Hematopoietic multipotent progenitor cell treated with erythropoietin and hydrocortisone succinate and interleukin-3 and kit ligand, for 15 days (in vitro differentiated cells): ENCODE measurements at places on chromosomes 13 and 19.

DNA sequence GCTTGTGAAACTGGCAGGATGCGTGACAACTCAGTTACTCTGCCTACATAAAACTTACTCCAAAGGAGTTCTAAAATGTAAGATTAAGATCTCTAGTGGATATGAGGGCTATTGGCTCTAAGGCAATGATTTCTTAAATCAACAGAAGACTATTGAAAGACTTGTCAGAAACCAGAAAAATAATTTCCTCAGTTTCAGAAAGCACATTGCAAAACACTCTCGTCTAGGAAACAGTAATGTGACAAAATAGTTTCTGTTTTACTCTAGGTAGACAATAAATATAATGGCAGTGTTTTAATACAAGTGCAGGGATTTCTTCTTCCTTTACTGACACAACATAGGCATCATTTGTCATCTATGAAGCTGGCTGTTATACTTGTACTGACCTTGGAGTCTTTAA lies 230.1 kb downstream of the KCTD12 start:
- DNase-seq = no peak

GRCh38 chr13:74218291-74218690 lies 84.1 kb upstream of the KLF12 start:
- no peak for DNase-seq

GRCh38 chr19:48746738-48747575 lies at the start of gene IZUMO1:
Gene IZUMO1 (minus strand): TSS chr19:48746909. CDS start chr19:48745859, 1,050 bp downstream.
- DNase-seq = peak; percentile 92

DNA sequence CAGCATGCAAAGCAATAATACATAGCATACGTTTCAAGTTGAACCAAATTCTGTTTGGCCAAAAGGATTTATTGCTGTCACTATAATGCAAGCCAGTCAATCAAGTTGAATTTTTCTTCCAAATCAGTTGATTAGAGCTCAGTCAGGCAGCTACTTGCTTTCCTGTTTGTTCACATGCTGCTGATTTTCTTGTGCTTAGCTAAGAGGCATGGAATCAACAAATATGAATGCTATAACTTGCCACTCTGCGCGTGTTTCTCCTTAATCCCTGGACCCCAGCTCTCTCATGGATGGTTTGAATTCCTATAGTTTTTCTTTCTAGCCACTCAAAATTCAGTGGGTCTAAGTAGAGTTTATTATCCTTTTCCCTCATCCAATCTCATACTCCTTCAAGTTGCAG lies 311.3 kb downstream of the KLF5 start:
- no peak for DNase-seq

DNA sequence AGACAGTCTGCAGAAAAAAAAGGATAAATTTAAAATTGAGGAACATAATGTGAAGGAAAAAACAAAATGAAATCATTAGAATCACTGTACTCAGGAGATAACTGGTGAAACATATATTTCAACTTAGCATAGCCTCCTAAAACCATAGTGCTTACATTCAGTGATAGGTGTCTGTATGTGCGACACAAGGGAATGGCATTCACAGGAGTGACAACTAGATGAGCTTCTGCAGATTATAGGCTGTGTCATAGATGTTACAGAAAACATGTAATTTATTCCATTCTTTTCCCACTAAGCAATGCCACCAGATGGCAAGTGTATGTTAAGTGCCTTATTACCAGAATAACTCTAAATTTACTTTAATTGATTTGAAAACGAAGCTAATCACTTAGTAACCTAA lies 960.0 kb upstream of the PCDH20 start:
- DNase-seq = no peak

DNA sequence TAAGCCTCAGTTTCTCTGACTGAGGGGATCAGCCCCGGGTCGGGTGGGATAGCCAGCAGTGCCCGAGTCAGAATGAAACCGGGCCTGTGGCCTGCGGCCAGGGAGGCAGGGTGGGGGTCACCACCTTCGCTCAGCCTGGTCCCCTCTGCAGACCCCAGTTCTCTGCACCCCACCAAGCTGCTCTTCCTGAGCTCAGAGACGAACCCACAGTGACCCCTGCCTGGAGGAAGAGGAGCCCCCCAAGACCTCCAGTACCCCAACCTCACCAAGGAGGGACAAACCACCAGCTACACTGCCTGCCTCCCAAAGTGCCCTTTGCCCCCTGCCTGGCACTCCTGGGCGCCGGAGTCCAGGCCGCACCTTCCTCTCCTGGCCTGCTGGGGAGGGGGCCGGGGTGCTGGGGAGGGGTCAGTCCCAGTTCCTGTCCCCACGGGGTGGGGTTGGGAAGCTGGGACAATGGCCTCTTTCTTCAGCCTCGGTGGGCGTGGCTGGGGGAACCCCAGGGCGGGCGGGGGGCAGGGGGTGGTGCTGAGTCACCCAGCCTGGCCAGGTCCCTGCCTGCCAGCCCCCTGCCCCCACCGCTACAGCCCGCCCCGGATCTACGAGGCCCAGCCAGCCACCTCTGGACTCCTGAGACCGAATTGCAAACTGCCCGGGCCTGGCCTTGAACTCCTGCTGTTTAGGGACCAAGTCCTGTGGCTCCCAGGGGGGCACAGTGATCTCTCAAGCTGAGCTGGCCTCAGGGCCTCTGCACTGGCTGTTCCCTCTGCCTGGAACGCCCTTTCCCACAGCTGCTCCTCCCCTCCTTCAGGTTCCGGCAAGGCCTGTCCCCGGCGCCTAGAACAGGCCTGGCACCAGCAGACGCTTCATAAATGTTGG lies 14.3 kb downstream of the ZBTB7A start:
- DNase-seq = no peak

DNA sequence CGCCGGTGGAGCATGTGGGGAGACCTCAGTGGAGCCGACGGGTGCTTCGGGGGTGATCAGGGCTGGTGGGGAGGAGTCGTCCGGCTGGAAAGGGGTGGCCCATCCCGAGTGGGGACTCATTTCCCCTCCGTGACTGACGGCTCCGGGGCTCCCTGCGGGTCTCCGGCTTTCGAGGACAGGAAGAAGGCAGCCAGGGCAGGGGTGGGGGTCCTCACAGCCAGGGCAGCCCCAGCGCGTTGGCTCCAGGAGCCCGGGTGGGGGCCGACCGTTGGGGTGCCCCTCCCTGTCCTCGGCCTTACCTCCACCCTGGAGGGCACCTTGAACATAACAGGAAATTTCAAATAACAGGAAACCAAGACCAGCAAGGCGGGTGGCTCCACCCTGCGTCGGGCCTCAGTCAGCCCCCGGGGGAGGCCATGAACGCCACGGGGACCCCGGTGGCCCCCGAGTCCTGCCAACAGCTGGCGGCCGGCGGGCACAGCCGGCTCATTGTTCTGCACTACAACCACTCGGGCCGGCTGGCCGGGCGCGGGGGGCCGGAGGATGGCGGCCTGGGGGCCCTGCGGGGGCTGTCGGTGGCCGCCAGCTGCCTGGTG lies at the start of gene S1PR4:
TSS of gene S1PR4 (plus strand) at position 393 of the 596 bp plus-strand sequence. CDS start at position 417, 24 bp downstream.
- DNase-seq = peak; percentile 32

DNA sequence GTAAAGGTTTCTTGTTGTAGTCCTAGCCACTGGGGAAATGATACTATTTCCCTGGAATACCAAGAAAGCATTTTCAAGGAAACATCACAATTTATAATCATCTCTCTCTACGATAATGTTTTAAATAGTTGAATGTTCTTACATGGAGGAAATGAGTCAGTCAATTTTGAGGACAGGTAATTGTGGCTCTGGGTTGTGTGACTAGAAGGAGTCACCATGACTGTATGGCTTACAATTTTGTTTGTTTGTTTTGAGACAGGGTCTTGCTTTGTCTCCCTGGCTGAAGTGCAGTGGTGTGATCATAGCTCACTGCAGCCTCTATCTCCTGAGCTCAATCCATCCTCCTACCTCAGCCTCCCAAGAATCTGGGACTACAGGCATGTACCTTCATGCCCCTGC lies 47.4 kb downstream of the COG3 start:
- no peak for DNase-seq

GRCh38 chr19:56477429-56478338 lies 539 bp upstream of the ZNF667 start:
- DNase-seq = peak; percentile 3

- DNase-seq = no peak
Observed at GRCh38 chr13:41137951-41138350, 5.3 kb upstream of the KBTBD6 start.

GRCh38 chr13:112664501-112665203 lies 25.2 kb upstream of the ATP11A start:
- DNase-seq = no peak

DNA sequence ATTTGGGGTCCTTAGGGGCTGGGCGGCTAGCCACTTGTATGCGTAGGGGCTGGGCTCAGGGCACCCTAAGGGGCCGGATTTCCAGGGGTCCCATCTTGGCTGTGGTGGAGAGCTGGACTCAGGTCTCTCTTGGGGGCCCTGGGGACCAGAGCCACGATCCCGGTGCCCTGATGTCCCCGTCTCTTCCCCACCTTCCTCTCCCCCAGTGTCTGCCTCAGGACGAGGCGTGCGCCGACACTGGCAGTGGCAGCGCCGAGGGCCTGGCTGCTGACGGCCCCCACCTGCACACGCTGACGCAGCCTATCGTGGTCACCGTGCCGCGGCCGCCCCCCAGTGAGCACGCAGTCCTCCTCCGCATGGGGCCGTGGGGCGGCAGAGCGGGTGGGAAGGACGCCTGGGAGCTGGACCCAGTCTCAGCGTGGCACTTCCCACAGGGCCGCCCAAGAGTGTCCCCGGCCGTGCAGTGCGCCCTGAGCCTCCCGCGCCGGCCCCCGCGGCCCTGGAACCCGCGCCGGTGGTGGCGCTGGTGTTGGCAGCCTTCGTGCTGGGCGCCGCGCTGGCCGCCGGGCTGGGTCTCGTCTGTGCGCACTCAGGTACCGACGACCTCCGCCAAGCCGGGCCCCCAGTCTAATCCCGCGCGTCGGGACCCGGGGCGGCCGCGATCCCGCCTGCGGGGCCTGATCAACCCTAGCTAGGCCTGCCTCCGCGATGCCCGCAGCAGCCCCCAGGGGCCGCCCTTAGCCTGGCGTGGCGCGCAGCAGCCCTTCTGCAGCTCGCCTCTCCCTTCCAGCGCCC lies 2.7 kb upstream of the SNAPC2 start:
- peak; percentile 64 for DNase-seq

- no peak for DNase-seq
Observed at GRCh38 chr19:15837221-15837731, 21.8 kb upstream of the OR10H1 start.

DNA sequence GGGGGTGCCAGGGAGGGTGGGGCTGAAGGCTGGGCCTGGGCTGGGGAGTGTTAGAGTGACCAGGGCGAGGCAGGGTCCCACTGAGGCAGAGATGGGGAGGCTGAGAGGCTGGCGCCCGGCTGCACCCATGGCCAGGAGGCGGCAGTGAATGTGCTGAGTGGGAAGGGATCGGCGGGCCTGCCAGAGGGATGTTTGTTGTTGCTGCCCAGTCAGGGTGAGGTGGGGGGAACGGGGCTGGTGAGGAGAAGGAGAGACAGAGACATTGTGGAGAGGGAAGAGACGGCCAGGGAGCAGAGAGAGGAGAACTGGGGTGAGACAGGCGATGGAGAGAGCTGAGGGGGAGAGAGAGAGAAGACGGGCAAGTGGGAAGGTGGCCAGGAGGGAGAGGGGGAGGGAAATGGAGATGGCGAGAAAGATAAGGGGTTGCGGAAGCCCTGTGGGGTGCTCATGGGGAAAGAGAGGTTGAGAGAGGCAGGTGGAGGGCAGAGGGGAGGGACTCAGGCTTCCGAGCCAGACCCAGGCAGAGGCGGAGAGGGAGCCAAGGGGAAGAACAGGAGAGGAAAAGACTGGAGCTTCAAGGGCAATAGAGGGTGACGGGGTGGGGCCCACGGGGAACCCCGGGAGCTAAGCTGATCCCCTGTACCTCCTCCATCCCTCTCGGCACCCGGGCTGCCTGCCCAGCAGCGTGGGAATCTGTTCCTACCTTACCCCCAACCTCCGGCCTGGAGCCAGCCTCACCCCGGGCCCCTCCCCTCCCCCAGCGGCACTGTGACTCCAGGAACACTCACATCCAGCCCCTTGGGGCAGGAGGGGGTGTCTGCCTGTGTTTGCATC lies 690 bp upstream of the B3GNT8 start:
- peak; percentile 21 for DNase-seq

DNA sequence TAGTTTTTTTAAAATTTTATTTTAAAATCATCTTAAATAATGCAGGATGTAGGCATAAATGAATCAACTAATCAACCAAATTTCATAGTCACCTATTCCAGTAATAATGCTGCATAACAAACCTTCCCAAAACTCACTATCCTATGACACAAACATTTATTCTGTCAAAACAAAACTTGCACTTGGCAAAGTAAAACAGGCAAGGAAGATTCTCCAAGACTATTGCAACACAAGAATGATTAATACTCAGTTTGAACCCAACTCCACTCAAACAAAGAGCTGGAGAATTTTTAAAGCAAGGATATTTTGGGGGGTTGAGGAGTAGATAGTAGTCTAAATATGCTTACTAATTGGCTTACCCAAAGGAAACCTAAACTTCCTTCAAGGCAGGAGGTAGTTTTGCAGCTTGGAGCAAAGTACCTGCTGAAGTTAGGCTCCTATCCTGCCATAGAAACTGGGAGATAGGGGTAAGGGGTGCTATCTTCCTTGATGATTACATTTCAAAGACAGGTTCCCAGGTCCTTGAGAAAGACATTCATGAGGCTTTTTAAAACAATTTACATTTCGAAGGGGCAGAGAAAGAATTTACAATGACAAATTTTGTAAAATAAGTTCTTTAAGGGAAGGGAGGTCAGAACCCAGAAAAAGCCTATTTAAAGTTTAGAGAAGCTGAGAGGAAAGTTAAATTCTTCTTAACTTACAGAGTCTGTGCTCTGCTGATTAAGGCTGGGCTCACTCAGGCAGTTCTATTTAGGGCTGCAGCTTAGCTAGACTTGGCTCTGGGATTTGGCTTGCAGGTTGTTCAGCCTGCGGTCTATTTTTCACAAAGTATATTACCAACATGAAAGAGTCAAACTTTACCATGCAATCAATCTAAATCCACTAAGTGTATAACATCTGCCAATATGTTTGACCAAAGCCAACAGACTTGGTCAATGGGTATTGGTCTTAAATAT lies 549.0 kb downstream of the KCTD12 start:
- DNase-seq = no peak

GRCh38 chr19:12669270-12670158 lies 2.9 kb downstream of the WDR83 start:
- peak; percentile 87 for DNase-seq

DNA sequence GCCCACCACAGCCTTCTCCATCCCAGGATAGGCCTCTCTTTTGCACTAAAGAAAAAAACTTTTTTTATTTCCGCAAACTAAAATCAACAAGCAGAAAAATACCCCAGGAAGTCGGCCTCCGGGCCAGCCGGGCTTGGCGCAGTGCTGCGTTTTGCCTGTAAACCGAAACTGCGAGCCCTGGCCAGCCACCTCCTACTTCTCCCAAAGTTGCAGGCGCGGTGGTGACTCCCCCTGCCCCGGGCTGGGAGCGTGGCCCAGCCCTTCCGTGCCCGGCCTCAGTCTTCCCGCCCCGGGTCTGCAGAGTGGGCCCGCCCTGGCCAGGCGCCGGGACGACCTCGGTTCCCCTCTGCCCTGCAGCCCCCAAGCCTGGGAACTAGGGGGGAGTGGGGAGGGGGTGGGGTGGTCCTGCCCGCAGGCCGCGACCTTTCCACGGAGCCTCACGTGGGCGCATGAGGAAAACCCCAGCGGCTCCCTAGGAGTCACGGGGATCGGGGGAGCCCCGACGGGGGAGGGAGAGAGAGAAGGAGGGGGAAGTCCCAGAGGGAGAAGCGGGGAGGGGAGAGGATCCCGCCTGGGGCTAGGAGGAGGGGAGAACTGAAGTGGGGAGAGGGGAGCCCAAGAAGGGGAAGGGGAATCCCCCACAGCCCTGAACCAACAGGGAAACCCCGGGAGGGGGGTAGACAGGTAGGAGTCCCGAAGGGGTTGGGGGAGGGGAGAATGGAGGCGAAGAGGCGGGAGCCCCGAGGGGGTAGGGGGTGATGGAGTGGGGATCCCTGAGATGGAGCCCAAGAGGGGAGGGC lies 3.0 kb downstream of the GADD45B start:
- no peak for DNase-seq
